Ovary (tissue), 10 donors: ENCODE measurements at places on chromosomes 12 and 14. TPM values are rescaled to one million over a fixed set of nuclear protein-coding genes. Genes with fewer than 3 reads are reported as not detected.
A peak's percentile ranks its signal among the peaks of the same experiment; 100 is the strongest.

- no peak for DNase-seq
Measured at GRCh38 chr12:45669093-45669492, 60.4 kb upstream of the ARID2 start.

GRCh38 chr12:3326850-3327780 is 163.9 kb upstream of the PRMT8 start:
- DNase-seq = no peak

Gene AQP2
- total RNA-seq = not detected

GRCh38 chr12:116698116-116698515 is 39.8 kb downstream of the SPRING1 start:
- DNase-seq = no peak

Gene SRGAP1
- 8.5 TPM for total RNA-seq

GRCh38 chr14:60106339-60106738 is 14.6 kb downstream of the PCNX4 start:
- DNase-seq = no peak

DNA sequence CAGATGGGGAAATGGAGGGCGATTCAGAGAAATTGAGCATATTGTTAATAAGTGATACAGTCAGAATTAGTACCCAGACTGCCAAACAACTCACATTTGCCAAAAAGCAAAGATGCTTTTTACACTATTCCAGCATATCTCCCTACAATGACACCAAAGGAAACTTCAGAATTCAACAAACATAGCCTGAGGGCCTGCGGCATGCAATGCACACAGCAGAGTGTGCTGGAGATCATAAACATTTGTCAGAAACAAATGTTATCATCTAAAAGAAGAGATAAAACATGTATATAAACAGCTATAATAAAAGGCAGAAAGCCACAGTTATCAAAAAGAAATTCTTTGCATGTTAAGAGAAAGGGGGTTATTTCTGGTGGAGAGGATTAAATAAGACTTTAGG is 20.1 kb upstream of the GARIN6 start:
- DNase-seq = no peak

DNA sequence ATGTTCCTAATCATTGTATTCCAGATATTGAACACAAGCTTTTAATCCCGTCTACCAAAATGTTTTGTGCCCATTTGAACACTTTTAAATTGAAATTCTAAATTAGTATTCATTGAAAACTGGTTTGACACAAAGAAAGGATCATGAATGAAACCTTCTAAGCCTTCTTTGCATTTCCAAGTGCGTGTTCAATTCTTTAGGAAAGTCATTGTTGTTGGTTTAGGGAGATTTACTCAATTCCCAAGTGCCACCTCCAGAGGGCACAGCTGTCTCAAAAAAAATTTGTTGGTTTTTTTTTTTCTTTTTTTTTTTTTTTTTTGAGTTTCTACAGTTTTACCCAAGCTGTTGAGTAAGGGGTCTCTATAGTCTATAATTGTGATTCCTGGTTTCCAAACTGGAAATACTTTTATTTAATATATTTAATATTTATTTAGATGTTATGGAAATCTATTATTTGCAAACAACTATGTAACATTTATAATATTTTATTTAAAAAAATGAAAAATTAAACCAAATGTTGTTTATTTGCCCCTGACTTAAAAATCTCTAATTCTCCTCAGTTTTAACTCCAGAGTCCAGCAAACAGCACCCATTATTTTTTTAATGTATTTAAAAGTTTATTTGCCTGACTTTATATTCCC is 79.9 kb downstream of the NEDD1 start:
- no peak for DNase-seq

Gene TC2N
- 81.7 TPM for total RNA-seq

DNA sequence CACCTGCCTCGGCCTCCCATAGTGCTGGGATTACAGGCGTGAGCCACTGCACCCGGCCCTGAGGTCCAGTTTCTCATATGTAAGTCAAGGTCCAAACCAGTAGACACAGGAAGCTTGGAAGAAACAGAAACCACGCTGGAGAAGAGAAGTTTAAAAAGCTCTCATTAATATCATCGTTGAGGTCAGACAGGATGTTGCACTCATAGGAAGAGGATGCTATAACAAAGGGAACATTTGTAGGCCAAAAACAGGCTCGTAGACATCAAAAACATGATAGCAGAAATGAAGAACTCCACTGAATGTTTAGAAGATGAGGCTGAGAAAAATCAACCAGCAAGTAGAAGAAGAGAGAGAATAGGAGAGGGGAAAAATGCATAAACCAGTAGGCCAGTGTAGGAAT is 46.8 kb downstream of the ACACB start:
- no peak for DNase-seq

GRCh38 chr14:90290337-90291011 is 34.1 kb downstream of the PSMC1 start:
- no peak for DNase-seq

Gene SERPINA3
- 64.9 TPM for total RNA-seq

DNA sequence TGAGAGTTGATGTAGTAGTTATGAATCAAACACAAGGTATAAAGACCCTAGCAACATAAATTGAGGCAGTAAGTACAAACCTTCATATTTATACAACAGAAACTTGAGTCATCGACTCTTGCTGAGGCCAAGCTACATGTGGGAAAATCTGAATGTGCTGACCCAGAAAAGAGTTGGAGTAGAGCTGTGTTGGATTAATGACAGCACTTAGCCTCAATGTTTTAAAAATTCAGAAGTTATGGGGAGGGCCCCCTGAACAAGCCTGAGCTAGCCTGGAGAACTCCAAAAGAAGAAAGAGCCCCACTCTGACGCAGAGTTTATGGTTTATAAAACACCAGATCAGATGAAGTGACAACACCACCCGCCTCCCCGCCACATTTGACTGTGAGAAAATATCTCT is 100.0 kb downstream of the DUSP6 start:
- no peak for DNase-seq

DNA sequence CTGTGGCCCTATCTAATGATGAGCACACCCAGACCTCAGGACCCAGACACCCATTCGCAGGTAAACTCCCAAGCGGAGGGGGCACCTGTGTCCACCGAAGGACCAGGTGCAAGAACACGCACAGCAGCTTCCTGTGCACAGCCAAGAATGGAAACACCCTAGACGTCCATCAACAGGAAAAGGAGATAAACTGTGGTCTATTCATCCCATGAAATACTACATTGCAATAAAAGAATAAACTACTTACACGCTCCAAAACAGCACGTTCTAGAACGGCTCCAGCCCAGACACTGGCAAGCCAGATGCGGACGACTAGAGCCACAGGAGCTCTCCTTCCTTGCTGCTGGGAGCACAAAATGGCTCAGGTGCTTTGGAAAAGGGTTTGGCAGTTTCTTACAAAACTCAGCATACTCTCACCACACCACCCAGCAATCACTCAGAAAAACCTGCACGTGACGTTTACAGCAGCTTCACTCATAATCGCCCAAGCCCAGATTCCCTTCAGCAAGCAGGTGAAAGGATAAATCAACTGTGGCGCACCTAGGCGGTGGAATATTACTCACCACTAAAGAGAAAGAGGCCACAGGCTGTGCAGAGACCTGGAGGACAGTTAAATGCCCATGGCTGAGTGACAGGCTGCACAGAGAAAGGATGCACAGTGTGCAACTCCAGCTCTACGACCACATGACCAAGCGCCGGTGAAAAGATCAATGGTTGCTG is 21.0 kb downstream of the BRF1 start:
- no peak for DNase-seq

GRCh38 chr14:94110552-94111181 is at the start of gene IFI27:
TSS of gene IFI27 (plus strand) at chr14:94110736.
- DNase-seq = peak; percentile 53

Gene BDKRB2
- 0.87 TPM for total RNA-seq

DNA sequence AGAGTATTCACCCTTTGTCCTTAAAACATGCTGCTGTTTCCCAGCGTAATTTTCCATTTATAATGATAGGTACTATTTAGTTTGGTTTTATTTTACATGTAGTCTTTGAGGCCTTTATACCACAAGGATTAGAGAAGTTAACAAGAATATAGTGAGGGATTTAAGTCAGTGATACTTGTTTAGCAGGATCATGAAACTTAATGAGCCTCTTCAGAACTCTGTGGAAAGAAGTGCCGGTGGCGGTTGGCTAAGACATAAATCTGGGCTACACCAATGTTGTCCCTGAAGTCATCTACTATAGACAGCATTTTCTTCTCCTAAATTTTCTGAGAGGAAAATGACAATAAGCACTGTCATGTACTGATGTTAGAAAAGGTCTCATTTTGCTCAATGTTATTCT is 1226.0 kb upstream of the SEL1L start:
- DNase-seq = no peak

- no peak for DNase-seq
Measured at GRCh38 chr14:101331141-101331525, 230.2 kb upstream of the DIO3 start.

- no peak for DNase-seq
Measured at GRCh38 chr14:38405851-38406635, 150.2 kb upstream of the CLEC14A start.

- peak; percentile 72 for DNase-seq
Measured at GRCh38 chr14:21068521-21069387, 1.4 kb upstream of the ARHGEF40 start.

GRCh38 chr12:113462998-113463745 is 8.5 kb downstream of the LHX5 start:
- no peak for DNase-seq

Gene CFAP251
- 9.3 TPM for total RNA-seq

DNA sequence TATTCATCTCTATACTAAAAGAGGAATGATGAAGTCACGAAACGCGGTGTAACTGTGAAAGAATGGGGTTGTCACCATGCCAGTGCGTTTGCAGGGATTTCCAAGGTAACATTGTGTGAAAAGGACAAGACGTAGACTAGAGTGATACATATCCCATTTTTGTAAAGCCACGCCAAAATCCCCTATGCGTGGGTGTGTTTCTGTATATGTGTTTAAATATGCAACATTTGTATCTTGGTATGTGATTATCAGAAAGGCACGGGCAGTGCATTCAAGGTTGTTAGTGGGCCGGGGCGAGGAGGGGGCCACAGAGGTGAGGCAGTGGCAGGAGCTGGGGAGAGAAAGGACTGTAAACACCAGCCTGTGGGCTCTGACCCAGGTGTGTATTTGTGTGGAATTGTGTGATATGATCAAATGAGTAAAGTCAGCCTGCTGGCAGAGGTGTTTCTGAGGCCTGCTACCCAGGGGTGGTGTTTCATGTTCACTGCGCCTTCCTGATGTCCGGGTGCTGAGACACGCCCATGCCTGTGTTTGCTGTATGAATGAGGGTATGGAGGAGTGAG is 137.8 kb downstream of the ADGRD1 start:
- DNase-seq = no peak
